Non-pigmented ciliary epithelial cell (primary cell): ENCODE measurements at places on chromosomes 12 and 14.

GRCh38 chr12:96497855-96498254 is 8.5 kb downstream of the CFAP54 start:
- DNase-seq: no peak

DNA sequence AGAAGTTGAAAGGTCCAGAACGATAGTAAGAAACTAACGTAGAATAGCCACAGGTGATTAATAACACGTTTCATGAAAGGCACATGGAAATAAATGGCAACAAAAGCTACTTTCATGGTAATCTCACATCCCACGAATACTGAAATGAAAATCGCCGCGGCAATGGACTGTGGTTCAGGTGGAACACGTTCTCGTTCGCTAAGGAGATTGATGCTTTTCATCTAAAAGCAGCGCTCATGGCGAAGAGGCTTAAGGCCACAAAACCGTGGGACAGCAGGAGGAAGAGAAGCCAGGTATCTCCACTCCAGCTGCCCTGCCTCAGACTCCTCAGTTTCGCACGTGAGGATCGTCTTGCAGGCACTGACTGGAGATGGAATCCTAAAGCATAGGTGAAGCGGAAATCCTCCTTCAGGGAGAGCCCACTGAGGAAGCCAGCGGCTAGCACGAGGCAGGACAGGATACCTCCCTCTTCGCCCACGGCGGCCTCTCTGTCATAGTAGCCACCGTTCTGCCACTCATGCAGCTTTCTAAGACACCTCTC is 696 bp upstream of the GPHN start:
- DNase-seq: no peak

DNA sequence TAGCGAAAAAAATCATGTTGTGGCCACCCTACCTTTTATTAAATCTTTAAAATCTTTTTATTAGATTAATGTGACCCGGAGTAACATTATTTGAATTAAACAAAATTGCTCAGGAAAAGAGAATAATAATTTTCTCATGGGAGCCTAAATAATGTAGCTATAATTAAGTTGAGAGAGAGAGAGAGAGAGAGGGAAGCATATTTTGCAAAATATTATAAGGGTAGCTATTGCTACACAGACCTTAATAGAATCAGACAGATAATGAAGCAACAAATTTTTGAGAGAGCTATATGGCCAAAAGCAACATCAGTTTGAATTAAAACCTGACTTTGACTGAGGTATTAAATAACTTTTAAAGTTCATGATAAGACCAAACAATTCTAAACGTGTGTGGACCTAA is 703.5 kb downstream of the TMTC2 start:
- DNase-seq: no peak

DNA sequence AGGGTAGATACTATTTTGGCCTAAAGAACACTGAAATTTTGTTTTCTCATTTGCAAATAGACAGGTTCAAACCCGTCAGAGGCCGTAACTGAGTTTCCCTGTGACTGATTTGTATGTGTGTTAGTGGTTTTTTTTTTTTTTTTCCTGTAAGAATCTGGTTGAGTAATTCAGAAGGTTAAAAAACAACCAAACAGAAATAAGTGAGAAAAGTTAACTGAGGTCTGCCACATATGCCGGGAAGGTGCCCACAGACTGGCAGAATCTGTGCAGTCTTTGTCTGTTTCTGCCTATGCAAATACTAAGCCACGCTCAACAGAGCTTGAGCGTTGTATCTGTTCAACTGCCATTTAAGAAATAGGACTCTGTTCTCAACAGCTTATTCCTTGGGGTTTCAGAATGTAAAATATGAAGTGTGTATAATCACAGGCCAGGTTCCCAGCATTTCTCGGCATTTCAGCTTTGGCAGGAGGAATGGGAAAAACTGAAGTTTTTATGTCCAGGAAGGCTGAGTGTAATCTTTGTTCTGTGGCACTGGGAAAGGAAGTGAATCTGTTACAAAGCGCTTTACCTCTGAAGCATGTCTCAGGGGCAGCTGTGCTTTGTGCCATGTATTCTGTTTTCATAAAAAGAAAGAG is 181.9 kb downstream of the PRKCH start:
- DNase-seq: no peak

DNA sequence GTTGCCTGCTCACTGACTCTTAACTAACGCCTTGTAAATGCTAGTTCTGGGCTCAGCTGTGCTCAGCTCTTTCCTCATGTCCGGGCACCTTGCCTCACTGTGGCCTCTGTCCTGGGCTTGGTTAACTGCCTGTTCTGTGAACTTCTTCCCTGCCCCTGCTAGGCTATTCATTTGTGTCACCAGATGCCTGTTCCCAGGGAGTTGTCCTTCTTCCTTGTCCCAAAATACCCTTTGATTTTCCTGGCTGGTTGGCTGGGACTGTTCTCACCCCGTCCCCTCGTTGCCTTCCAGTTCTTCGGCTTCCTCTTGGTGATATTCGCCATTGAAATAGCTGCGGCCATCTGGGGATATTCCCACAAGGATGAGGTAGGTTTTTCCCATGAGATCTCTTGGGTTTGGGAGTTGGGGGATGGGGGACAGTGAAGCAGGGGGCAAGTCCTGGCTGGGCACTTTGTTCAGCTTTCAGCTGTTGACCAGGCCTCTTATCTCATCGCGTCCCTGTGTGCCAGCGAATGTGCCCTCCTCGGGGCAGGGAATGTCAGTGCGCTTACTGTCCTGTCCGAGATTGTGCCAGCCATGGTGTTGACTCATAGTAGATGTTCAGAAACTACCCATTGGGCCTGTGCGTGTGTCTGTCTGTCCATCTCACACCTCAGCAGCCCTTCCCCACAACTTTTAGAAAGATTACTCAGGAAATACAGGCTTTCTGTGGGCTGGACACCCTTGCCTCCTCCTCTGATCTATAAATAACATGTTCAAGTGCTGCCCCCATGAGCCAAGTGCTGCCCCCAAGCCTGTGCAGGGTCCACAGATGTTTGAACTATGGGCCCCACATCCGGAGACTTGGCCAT is 33.1 kb downstream of the CD9 start:
- no peak for DNase-seq

GRCh38 chr14:32932302-32932913 is 6.3 kb upstream of the NPAS3 start:
- DNase-seq: no peak

DNA sequence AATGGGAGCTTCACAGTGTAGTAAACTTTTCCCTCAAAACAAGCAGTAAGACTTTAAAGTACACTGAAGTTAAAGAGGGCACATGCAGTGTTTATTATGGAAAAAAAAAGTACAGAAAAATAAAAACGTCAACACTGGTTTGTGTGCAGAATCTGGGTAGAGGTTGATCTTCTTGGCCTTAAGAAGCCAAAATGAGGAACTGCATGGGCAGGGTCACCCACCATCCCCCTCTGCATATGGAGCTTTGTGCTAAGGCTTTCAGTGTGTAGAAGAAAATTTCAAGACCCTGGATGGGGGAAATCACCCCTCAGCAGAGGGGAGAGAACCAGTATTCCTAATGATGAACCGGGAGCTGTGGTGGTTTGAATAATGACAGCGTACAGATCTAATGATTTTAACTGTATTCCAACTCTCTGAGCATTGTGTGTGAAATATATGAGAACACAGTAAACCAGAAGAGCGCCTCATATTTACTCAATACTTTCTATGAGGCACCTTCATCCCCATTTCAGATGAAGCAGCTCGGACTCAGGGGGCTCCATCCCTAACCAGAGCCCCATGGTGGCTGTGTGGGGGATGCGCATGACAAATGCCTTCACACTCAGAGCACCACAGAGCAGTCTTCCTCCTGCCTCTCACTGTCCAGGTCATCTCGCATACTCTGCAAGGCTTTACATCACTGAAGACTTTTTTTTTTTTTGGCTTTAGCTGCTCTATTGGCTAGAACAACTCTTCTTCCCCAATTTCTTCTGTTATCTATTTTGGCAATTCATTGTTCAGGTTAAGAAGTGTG is 33.4 kb downstream of the ACADS start:
- DNase-seq: no peak

GRCh38 chr12:2118061-2118460 is 65.3 kb downstream of the CACNA1C start:
- DNase-seq: no peak

DNA sequence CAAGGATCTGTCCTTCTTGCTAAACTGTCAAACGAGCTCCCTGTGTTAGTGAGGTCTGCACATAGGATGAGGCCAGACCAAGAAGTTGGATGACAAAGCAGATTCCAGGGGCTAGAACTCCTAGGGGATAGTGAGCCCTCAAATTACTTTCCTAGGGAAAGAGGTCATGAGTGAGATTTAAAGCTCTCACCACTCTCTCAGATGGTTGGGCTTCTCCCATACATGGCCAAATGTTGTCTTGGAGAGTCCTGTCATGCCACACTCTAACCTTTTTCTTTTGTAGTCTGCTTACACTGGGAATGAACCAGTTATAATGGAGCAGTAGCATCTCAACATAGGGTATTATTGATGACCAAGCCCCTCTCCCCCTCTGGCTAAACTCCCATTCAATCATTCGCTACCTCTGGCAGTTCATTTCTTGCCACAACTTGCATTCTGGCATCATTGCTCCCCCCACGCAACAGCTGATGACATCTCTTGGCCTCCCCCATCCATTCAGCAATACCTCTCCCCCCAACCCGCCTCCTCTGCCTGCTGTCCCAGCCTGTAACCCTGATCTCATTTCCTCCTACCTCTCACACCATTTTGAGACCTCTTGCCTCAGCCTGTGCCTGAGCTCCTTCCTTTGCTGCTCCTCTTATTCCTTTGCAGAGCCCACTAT is 64.7 kb upstream of the CISTR start:
- no peak for DNase-seq

DNA sequence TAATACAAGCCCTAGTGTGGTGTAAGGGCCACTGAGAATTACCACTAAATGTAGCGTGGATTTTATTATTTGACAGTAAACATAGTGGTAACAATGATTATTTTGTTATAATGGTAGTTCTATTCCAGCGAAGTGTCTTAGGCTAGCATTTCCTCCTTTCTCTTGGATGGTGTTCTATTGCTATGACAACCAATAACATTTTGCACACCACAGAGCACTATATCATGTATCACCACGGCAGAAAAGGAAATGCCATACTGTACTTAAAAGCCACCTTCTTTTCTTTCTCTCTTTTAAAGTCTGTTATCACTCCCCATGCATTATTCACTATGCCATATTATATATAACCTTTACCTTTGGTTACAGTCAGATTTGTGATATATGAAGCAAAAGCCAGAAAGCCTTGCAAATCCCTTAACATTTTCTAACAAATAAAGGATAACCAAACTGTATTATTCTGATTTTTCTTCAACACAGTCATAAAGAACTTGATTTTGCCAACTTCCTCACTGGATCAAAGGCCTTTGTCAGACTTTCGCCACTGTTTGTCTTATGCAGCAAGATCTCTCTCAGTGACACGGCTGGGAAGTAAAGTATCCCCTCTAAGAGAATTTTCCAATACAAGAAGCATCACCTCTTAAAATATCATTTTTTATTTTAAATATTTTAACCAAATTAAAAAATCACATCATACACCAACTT is 195.8 kb downstream of the FOXN3 start:
- peak; percentile 58 for DNase-seq

DNA sequence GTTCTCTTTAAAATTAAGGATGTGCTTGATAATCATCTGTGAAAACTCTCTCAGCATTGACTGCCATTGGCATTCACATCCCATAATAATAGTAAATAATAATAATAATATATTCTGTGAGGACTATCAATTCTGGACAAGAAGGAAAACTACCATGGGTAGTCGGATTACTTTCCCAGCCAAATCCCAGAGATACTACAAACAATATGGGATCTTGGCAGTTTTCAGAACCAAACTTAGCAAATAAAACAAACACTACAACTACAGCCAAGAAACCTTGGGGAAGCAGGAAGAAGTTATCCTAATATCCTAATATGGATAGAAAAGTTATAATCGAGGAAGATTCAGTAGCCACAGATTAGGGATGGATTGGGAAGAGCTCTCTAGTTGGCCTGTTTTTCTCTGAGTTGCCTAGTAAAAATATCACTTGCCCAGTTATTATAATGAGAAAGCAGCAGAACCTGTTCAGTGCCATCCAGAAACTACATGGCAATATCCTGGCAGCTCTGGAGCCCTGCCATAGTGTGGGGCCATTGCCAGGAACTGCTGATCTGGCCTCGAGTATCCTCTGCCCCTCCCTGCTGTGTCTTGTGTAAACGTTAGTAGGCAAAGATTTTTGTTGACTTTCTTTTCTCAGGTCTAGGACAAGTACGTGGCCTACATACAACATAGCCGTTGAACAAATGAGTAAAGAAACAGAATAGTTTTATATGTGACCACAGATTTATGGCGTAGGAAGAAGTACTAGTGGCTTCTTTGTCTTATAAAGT is 193.5 kb downstream of the SLC2A13 start:
- DNase-seq: no peak

GRCh38 chr12:4082809-4083403 is 190.7 kb upstream of the CCND2 start:
- DNase-seq: no peak

DNA sequence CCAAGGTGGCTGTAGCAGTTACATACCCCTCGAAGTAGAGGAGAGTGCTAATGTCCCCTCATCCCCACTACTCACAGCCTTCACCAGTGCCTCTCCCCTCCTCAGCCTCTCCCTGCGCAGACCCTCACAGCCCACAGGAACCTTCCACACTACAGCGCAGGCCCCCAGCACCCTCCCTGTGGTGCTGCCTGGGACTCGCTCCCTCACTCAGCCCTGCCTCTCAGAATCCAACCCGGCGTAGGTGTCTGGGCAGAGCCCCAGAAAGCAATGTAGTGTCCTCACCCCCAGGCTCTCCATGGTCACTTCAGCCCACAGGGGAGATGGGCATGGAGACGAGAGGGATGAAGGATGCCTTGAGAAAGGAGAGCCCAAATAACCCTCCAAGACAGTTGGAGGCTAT is 10.9 kb upstream of the ZNF740 start:
- no peak for DNase-seq

GRCh38 chr12:10405294-10405693 is 4.3 kb downstream of the KLRC4 start:
- no peak for DNase-seq

GRCh38 chr12:3753544-3754284 is 805 bp upstream of the CRACR2A start:
- no peak for DNase-seq

- DNase-seq: peak; percentile 56
Observed at GRCh38 chr12:58633479-58633878, 286.8 kb downstream of the LRIG3 start.
